Cerebellar nuclear complex (tissue), 1 donor: ENCODE measurements at places on chromosomes 7 and 10.

GRCh38 chr7:111527545-111527944 lies 34.7 kb downstream of the IMMP2L start:
- DNase-seq: no peak

- DNase-seq: no peak
Measured at GRCh38 chr10:50653758-50654157, 30.0 kb upstream of the SGMS1 start.

DNA sequence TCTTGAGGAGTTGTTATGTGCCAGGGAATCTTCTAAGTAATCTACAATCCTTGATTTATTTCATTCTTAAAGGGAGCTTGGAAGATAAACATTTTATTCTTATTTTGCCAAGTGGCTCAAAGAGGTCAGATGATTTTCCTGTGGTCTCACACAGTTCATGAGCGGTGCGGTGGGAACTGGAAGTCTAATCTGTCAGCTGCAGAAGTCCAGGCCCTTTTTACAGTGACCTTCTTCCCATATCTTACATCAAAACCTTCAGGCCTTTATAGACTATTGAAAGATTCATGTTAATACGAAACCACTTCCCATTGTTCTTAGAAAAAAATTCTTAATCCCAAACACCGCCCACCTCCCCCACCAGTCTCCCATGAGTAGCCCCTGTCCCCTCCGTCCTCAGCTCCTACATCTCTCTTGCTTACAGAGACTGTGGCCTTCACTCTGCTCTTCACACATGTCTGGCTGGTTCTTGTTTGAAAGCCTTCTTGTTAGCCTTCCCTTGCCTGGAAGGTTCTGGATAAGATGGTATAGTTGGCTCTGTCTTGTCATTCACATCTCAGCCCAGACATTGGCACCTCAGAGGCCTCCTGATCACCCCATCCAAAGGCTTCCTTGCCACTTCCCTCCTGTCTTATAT lies 61.5 kb downstream of the ITGA8 start:
- DNase-seq: no peak

GRCh38 chr7:24825931-24826661 lies 68.8 kb upstream of the GSDME start:
- DNase-seq: no peak

DNA sequence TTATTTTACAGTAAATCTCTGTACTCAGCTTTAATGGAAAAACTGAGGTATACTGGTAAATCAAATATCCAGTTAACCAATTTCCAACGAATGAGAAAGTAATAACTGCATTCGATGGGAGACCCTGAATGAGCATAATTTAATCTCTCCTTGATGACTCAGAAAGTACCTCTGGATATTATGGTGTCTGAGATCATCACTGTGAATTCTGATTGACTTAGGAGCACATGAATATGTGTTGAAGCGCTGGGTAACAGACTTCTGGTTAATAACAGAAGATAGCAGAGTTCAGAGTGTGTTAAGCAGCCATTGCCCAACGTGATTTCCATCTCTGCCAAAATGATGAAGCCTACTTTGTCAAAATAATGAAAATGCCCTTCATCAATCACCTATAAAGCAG lies 116.6 kb downstream of the NRP1 start:
- no peak for DNase-seq

DNA sequence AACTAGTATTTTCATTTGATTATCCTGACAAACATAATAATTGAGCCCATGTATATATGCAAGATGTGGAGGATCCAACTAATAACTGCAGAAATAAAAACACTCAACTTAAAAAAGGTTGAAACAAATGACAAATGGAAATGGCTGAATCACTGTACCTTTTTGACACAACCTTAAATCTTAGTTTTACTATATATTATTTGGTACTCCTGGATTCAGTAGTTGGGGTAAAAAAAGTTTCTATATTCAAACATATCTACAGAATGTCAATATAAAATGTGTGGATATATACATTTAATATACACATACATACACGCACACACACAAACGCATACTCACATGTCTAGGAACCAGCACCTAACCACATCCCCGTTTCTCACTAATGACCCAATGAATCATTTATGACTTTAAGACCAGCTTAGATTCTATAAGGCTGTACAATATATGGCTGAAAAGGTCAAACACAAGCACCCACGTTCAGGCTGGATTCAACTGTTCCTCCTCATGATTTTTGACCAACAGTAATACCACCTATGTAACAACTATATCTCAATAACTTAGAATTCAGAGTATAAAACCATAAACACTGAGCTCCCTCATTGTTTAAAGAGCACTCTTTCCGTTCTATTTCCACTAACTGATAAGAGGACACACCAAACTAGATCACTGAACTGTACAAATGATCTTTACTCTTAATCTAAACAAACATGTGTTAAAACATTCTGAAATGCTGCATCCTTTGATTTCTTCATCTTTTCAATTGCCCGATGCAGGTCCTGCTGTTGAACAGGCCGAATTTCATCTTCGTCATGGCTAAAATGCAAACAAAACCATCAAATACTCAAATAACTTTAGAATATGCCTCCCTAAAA lies 63.8 kb downstream of the ATAD1 start:
- no peak for DNase-seq

DNA sequence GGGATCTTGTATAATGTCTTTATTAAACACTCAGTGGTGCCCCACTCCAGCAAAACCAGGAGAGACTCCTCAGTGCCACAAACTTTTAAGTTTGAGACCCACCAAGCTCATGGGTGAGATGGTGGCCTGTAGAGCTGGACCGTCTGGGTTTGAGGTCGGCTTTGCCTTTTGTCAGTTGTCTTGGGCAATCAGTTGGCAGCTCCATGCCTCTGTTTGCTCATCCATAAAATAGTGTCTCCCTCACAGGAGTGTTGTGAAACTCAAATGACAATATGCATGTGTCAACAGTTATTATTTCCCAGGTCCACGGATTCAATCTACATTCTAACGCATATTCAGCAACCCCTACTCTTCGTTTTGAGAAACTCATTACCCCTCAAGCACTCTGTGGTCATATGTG lies 367.8 kb upstream of the C7orf33 start:
- no peak for DNase-seq

GRCh38 chr10:11334436-11334835 lies 277.0 kb downstream of the USP6NL start:
- DNase-seq: no peak

GRCh38 chr10:101833466-101833865 lies 10.1 kb downstream of the KCNIP2 start:
- DNase-seq: no peak

DNA sequence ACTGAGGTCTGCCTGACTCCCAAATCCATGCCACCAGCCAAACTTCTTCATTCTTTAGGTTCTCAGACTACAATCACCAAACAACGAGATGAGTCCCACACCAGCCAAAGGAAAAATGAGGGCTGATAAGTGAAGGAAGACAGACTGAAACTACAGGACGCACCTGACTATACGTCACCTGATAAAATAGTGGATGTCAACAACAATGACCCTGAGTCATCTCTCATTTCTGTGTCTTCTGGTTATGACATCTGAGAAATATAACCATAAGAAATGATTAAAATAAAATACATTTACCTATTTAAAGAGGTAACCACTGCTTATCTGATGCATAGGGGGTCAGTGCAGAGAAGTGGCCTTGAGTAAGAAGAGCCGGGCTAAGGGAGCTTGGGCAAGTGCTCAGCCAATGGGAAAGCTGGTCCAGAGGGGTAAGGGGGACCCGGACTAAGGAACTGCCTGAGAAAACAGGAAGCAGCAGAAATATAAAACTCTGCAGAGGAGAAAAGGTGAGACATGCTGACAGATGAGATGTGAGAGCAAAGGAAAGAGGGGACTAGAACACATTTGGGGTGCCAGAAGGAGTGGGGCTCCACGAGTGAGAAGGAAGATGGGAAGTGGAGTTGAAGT lies 51.8 kb downstream of the HIPK2 start:
- no peak for DNase-seq

- no peak for DNase-seq
Measured at GRCh38 chr7:2029211-2029905, 203.4 kb downstream of the MAD1L1 start.

- DNase-seq: no peak
Measured at GRCh38 chr10:9018195-9019173, 964.0 kb downstream of the GATA3 start.

DNA sequence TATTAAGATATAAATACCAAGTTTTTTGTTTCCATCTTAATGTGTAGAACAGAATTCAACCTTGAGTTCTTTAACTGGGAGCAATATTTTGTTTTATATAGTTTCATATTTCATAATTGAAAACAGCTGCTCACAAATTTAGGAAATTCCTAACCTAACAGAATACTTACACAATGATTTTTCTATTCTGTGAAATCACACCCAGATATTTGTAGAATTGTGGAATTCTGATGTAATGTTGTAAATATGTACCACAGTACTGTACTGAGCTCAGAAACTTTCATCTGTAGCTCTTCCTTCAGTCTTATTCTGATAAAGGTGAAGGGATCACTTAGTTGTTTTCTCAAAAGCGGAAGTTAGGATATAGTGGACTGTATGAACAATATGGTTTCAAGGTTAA lies 143.4 kb upstream of the GLI3 start:
- DNase-seq: no peak

DNA sequence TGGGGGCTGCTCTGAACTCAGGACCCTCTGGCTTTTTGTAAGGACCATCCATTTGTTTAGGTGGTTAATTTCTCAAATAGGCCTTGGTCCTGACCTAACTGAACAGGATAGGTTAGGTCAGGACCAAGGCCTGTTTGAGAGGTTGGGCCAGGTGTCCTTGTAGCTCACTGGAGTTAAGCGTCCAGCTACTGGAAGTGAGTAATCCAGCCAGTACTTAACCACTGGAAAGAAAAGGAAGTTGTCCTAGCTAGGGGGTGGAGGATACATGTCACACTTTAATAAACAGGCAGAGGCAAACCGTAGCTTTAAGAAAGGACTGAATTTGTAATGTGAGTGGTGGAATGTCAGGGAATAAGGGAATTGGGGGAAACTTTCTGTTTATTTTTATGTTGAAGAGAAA lies 96.0 kb downstream of the GPR85 start:
- no peak for DNase-seq

DNA sequence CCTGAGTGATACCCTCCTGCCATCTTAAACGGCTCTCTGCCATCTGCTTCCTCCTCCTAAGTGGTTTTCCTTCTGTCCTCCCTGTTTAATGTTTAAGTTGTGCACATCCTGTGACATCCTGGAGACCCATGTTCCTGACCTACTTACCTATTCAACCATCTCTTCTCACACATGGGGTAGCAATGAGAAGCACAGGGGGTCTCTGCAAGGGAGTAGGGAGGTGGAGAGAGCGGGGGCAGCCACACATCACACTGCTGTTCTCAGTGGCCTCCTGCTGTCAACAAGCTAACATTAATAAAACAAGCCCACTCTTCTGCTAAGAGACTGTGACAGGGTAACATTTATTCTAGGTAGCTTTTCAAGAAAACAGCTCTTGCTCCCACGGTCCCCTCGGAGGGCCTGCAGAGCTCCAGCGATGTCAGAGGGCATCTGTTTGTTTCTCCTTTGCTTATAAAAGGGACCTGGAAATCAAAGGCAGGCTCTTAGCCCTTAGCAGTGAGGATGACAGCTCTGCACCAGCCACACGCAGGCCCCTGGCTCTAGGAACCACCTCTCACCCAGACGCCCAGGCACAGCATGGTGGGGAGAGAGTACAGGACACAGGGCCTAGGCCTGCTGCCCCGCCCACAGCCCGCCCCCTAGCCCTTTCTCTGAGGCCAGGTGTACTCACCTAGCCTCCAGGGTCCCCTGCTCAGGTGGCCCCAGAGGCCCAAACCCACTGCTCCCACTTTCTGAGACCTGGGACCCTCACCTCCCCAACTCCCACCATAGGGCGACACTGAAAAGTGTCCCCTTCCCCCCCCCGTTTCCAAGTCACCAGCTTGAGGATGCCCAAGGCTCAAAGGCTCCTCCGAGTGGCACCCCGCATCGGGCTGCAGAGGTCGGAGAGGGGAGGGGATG lies 943 bp upstream of the SLC18A2 start:
- DNase-seq: no peak

DNA sequence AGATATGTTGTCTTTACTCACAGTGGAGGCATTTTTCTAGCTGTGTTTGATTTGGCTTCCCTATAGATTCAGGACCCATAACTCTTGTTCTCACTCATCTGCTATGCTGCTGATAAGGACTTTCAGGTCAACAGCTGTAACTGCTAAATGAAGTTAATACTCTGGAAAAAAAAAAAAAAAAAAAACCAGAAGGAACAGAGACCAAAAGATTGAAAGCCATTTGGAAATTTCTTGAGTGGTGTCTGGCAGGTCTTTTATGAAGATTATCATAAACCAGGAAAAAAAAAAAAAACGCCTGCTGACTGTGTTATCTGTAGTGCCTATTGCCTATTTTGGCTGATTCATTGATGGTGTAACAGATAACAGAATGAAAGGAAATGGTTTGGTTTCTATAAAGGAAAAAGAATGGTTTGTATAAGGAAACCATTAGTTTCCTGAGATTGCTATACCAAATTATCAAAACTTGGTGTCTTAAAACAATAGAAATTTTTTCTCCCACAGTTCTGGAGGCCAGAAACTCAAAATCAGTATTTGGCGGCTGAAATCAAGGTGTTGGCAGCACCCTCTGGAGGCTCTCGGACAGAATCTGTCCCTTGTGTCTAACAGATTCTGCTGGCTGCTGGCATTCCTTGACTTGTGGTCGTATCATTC lies 60.5 kb upstream of the BET1 start:
- no peak for DNase-seq

DNA sequence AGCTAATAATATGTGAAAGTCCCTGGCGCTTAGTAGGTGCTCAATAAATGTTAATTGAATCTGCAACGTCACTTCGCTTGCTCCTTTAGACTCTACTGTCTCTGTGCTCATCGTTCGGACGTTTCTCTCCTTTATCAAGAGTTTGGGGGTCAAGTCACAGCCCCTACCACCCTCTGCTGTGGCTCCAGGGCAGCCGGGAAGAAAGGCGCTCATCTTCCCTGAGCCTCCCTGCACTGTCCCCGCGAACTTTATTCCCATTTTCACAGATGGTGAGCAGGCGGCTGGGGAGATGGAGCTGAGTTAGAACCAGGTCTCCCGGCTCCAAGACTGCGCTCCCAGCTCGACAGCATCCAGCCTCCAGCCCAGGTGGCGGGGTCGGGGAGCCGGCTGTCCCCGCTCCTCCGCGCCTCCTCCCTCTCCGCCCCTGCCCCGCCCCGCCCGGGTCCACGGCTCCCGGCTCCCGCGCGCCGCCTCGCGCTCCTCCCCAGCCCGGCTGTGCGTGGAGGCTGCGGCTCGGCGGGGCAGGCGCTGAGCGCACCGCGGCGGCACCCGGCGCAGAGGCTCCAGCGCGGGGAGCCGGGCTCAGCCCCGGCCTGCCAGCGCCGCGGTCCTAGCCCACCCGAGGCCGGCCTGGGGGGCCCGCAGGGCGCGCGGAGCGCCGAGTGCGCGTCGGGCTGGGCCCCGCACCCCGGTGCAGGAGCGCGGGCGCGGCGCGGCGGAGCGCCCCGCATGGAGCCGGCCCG lies at the start of gene CLEC2L:
Gene CLEC2L (plus strand): TSS at position 487 of the 743 bp plus-strand sequence. CDS start 243 bp downstream, at position 730.
- DNase-seq: no peak
